Left kidney (tissue), 8 donors: ENCODE measurements at places on chromosomes 2 and 18. TPM values are rescaled to one million over a fixed set of nuclear protein-coding genes. Genes with fewer than 3 reads are reported as not detected.

The ASTL gene
- 0.18 TPM for polyA plus RNA-seq

DNA sequence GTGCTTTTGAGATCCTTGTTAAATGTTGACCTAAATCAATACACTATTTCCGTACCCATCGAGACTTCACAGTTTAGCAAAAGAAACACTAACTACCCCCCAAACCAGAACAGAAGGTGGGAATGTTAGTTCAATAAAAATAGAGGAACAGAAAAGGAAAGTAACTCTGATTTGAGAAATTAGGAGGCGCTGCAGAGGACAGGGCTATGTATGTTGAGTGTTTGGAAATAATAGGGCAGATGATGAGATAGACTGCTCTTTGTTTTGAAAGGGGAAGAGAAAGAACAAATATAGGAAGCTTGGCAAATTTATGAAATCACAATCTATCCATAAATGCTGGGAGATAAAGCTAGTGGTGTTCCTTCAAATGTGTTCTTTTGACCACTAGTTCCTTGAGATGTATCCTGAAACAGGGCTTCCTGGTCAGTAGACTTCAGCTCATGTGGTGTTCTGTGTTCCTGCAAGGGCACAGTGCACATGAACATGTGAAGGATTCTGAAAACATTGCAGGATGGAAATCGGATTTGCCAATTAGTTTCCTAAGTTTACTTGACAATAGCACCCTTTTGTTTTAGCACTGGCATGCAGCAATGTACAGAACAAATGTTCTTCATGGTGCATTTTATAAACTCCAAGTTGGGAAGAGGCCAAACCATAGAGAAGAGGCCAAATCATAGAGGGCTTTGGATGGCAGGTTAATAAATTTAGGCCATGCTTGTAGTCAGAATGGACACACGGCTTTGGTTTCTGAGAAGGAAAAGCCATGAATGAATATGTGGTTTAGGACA lies 39.8 kb downstream of the RHBDD1 start:
- DNase-seq = no peak

- no peak for DNase-seq
Observed at GRCh38 chr2:237491515-237492118, 4.6 kb downstream of the MLPH start.

The ERBB4 gene
- polyA plus RNA-seq = 58.8 TPM

DNA sequence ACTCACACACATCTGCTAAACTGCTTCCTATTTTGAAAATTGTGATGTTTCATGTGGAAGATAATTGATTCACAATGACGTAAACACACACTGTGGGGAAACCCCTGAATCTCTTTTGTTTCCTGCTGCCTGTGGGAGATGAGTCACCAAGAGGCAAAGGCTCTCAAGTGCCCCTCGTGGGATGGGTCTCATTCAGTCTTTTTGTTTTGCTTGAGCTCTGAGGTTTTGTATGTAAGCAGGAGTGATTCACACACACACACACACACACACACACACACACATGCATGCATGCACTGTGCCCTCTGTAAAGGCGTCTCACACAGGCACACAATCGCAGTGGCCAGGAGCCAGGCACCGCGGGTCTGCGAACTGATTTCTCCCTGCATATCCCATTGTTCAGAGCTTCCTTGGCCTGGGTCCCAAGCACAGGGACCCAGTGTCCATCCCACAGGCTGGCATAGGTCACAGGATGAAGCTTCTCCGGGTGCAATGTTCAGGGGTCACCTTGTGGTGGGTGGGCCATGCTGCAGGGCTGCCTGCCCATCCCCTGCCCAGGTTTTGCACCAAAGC lies 12.1 kb upstream of the ARHGEF4 start:
- no peak for DNase-seq

The AGXT gene
- polyA plus RNA-seq = 0.12 TPM

DNA sequence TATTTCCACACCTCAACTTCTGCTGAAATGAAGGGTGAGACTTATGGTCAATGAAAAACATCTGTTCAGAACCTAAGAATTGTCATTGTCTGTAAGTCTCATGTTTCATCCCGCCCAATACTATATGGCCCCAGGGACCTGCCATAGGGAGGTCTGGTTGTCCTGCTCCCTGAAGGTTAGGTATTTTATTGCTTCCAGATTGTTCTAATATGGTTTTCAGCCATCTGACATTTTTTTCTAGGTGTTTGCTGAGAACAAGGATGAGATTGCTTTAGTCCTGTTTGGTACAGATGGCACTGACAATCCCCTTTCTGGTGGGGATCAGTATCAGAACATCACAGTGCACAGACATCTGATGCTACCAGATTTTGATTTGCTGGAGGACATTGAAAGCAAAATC lies 7.3 kb downstream of the XRCC5 start:
- no peak for DNase-seq

The ASB18 gene
- polyA plus RNA-seq = 0.15 TPM

DNA sequence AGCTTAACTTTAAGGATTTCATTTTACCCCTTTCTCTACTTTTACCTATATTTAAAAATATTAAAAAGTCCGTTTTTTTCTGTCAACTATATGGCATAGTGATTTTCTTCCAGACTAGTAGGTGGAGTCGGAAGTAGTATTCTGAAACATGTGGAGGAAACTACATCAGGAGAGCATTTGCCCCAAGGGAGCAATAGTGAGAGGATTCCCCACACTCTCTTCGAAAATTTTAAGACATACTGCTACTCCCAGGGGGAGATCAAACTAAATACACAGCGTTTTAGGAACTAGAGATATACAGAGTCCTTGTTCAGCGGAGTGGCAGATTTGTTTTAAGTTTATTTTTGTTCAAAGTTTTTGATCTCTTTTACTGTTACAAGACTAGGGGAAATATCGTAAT lies 40.6 kb downstream of the METAP1D start:
- DNase-seq = no peak

- DNase-seq = no peak
Observed at GRCh38 chr2:152303951-152304350, 31.0 kb upstream of the FMNL2 start.

The TBR1 gene
- 0.03 TPM for polyA plus RNA-seq
